ENCODE measurements at places on chromosomes 5 and 9.

DNA sequence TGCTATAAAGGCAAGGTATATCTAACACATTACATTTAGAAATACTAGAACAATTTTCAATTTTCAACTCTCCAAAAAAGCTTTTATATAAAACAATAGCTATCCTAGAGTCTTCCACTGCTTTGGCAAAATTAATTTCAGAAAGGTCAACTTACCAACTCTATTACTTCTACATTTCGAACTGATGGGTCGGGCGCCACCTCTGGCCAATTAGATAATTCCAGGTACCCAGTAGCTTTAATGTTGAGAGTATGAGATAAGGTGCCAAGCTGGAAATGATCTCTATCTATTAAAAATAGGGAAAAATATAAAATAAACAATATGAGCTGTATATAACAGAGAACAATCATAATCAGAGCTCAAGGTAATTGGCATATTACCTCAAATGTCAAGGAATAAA lies 166.6 kb downstream of the AP3B1 start:
- no peak for DNase-seq

- DNase-seq: no peak
Observed at GRCh38 chr5:157473383-157474320, 13.6 kb downstream of the NIPAL4 start.

DNA sequence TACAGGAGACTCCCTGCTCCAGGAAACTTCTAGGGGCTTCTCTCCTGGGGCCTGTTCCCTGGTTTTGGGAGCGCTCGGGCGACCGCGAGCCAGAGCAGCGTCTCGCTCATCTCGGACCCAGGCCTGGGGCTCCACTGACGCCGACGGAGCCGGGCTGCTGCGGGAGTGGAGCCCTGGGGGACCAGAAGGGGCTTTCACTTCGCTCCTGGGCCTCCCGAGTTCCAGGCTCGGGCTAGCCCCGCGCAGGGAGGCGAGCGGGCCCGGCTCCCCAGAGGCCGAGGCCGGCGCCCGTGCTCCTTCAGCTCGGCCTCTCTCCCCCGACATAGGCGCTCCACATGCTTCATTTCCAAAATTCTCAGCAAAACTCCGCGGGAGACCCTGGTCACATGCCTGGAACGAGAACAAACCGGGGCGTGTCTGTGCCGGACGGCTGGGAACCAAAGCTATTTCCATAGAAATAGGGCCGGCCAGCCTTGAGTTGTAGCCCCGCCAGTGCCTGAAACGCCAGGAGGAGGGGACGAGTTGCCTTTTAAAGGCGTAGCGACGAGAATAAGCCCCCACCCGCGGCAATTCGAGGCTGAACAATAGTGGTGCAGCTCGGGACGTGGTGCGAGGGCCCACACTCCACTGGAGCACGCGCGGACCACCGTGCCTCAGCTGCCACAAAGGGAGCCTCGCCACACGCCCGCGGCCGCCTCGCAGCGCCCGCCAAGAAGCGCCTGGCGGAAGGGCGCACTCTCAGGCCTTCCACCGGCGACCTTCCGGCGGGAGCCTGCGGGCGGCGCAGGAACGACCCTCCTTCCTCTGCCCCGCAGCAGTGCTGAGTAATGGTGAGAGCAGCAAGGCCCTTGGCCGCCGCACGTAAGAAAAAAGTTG lies 1.1 kb upstream of the G3BP1 start:
- peak; percentile 71 for DNase-seq

- DNase-seq: no peak
Observed at GRCh38 chr9:92313624-92314012, 11.5 kb downstream of the NOL8 start.

DNA sequence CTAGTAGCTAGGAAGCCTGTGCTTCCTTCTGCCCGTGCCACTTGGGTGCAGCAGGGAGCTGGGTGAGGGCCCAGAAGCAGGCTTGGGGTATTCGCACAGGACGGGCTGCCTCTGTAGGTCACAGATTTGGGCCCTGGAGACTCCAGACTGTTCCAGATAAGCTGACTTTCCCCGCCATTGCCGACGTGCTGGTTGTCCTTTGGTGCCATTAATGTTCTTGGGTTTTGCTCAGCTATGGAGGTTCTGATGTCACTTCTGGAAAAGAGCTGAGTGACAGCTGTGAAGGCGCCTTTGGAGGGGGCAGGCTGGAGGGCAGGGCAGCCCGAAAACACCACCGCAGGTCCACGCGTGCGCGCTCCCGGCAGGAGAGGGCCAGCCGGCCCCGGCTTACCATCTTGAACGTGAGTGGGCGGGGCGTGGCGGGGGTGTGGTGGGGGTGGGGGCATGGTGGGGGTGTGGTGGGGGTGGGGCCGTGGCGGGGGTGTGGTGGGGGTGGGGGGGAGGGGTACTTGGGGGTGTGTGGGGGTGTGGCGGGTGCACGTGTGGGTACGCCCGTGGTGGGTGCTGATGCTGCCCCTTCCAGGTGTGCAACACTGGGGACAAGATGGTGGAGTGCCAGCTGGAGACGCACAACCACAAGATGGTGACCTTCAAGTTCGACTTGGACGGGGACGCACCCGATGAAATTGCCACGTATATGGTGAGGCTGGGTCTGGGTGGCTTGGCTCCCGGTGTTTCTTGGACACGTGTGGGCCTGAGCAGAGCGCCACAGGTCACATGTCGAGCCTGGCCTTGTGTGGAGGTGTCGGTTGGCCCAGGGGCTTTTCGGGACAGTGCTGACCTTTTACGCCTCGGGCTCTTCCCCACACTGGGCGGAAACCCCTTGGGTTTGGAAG lies 79.6 kb downstream of the WNK2 start:
- DNase-seq: no peak

DNA sequence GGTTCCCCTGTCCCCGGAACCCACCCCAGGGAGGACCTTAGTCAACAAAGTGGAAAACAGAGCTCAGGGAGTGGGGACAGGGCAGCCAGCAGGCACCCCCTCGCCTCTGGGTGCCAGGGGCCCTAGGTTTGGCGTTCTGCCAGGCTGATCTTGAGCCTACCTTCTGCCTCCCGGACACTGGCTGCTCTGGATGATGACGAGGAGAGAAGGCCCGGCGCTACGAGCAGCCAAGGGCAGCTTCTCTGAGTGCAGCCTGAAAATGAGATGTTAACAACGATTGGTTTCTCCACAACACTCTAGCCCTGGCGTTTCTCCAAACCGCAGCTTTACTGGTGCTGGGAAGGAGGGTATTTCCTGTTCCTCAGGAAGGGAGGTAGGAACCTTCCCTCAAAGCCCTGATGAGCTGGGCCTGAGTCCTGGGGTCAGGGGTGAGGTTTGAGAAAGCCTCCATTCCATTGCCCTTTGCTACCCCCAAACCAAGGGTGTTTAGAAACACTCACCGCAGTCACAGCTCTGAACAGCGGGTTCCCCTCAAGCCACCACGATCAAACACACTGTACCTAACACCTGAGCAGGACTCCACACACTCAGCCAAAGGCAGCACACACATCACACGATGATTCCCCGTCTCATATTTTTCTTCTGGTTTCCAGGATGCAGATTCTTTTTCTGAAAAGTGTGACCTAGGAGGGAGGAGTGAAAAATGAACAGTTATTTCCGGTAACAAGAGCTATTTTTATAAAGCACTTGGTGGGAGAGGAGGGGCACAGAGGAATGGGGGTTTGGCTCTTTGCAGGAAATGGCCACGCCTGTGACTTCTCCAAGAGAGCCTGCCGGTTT lies at the start of gene STING1:
STING1 (minus strand) TSS at position 709 of the 840 bp plus-strand sequence. CDS start 1,054 bp downstream, outside the sequence.
- no peak for DNase-seq

GRCh38 chr9:94826044-94826443 lies 99.5 kb downstream of the AOPEP start:
- DNase-seq: no peak

GRCh38 chr5:132110195-132110594 lies 36.6 kb downstream of the CSF2 start:
- DNase-seq: no peak

GRCh38 chr5:66818935-66819328 lies 222.7 kb downstream of the MAST4 start:
- DNase-seq: no peak

DNA sequence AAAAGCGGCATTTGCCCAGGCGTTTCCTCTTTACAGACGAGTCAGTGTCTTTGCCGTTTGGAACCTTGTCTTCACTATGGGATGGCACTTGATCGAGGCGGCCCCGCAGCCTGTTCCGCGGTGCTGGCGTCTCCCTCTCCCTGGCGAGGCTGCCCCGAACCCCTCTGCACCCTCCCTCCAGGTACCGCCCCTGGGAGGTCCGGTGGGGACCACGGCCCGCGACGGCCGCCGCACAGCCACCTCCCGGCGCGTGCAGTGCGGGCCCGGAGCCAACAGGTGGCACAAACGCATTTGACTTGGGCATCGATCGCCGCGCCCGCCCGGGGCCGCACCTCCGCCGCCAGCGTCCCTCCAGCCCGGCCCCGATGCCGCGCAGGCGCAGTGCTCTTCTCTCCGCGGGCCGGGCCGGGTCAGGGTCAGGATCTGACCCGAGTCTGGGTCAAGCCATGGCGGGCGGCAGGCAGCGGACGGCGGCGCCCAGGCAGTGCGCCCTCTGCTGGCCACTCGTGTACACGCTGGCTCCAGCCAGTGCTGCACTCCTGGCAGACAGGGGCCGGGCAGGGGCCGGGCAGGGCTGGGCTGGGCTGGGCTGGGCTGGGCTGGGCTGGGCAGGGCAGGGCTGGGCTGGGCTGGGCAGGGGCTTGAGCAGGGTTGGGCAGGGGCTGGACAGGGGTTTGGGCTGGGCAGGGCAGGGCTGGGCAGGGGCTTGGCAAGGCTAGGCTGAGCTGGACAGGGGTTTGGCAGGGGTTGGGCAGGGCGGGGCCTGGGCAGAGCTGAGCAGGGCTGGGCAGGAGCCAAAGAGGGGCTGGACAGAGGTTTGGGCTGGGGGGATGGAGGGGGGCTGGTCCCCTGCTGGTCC lies 155.8 kb upstream of the IRX4 start:
- DNase-seq: peak; percentile 43

- DNase-seq: no peak
Observed at GRCh38 chr9:122127396-122127798, 32.2 kb downstream of the NDUFA8 start.

GRCh38 chr9:26657958-26658357 lies 234.6 kb downstream of the CAAP1 start:
- no peak for DNase-seq

- no peak for DNase-seq
Observed at GRCh38 chr9:27836661-27837401, 263.6 kb upstream of the C9orf72 start.

GRCh38 chr5:98927242-98927988 lies 1.4 kb downstream of the CHD1 start:
- DNase-seq: peak; percentile 36

DNA sequence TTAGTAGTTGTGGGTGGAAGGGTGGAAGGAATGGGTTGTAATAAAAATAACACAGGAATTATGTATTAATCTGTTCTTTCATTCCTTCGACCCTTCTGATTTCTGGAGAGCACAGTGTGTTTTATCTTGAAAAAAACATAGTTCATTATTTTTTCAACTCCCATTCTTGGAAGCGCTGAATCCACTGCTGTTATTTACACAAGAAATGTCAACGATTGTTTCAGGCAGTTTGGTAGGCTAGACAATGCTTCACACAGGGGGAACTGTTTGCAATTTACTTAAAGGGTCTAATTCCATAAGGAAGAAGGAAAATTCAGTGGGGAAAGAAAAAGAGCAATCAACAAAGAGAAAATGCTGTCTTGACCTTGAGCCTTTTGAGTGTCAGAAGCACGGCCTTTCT lies 142.9 kb downstream of the TLE1 start:
- DNase-seq: no peak

GRCh38 chr5:139746691-139747582 lies 48.7 kb upstream of the PSD2 start:
- DNase-seq: peak; percentile 28

GRCh38 chr5:75847561-75848021 lies 130.4 kb upstream of the POC5 start:
- DNase-seq: no peak

GRCh38 chr9:93111001-93111370 lies 15.0 kb downstream of the CARD19 start:
- DNase-seq: no peak

DNA sequence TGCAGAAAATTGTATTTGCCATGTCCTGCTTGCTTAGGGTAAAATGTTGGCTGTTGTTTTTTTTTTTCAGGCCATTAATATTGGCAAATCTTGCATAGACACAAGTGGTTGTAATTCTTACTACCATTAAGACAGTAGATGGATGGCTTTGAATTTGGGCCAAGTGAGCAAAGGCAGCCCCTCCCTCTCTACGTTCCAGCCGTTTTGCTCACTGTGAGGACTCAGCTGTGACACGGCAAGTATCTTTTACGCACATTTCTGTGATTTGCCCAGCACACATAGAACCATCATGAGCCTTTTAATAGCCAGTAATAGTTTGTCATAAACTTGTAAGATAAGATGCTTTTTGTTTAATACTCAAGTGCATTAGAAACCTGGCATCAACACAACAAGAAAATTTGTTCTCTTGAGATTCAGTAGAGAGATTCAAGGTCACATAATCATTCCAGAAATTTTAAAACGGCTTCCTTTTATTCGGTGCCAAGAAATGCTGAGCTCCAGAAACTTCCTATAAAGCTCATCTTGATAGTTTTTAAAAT lies 205.2 kb upstream of the ADCY2 start:
- DNase-seq: no peak

GRCh38 chr5:54357408-54358058 lies 47.2 kb upstream of the ARL15 start:
- no peak for DNase-seq

- no peak for DNase-seq
Observed at GRCh38 chr5:4576908-4577307, 563.2 kb upstream of the ADAMTS16 start.

GRCh38 chr5:25573691-25574090 lies 928.9 kb upstream of the CDH10 start:
- no peak for DNase-seq

DNA sequence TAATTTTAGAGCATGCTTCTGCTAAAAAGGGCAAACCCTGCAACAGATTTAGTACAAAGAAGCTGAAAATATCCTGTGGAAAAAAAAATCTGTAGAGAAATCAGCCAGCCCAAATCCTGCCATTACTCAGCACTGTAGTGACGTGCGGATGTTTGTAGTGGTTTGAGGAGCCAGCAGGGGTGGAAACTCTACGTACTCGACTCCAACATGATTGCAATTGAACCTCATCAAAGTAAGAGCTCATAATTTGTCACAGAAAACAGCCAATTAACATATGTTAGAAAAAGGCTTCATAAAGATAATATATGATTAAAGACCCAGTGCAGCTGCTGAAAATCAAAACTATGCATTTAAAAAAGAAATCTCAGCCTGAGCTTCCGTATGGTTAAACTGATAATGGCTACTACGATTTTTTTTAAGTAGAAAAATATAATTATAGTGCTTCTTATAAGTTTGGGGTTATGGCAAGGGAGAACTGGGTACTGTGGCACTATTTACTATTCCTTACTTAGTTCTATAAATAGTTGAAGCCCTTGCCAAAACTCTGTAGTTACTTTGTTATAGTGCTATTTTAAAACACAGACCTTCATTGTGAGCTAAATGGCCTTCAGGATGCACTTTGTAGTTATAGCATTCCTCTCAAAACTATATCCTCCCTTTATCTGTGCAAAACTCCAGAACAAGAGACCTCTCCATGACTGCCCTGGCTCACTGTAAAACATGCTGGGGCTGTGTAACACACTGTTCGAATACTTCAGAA lies 49.4 kb downstream of the MEF2C start:
- DNase-seq: no peak

- no peak for DNase-seq
Observed at GRCh38 chr9:88319936-88320747, 68.1 kb upstream of the SPIN1 start.
